ENCODE measurements at places on chromosomes 4 and X.

DNA sequence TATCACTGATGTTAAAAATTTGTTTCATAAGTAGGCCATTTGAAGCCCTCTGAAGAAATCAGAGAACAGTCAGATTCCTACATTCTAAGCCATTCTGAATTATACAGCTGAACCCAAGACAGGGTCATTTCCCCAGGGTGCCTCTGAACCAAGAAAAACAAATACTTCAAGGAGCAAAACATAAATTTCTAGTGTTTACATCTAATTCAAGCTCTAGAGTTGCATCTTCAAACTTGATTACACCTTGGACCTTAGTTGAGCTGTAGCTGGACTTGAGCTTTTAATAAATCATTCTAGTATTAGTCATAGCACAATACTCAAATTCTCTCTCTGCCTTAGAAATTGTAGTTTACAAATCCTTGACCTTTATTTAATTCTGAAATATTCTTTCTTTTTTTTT is 87.6 kb upstream of the IL15 start:
- DNase-seq, result no peak

DNA sequence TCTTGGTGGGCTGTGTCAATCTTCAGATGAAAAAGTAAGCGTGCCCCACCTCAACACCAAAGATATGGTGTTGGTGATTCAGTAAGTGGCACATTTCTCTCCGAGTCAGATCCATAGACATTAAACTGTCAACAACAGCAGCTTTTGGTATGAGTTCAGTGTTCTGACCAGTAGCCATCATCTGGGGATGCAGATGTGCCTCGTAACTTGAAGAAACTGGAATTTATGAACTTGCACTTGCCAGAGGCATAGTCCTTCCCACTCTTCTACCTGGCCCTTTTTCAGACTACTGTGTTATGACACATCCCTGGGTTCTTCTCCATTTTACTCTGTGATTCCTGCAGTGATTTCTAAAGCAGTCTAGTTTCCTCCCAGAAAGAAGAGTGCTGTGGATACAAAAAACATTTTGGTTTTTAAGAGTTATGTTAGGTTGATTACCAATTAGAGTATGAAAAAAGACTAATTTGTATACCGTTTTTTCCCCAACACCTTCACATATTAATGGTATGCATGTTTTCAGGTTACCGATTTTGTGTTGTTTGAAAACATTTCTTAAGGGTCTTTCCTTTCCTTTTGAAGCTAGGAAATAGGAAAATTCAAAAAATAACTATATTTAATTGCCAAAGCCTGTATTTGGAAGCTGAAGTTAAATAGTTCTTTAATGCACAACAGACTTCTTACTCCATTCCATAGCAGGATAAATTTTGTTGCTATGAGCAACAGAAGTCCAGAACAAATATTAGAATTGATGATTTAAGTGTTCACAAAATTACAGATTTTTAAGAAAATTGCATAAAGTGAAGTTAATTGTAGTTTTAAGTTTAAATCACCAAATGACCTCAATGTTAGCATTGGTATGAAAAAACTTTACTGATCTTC is 39.3 kb downstream of the NUDT6 start:
- no peak for DNase-seq

DNA sequence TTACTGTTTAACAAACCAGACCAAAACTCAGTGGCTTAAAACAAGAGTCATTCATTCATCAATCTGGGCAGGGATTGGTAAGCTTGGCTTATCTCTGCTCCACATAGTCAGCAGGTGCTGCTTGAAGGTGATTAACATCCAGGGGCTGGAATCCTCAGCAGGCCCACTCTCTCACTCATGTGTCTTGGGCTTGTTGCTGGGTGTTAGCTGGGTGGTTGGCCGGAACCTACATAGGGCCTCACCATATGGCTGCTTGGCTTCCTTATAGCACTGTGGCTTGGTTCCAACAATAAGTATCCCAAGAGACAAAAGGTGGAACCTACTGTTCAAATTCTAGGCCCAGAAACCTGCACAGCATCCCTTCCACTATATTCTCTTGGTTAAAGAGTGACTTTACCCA is 125.0 kb downstream of the RASGEF1B start:
- DNase-seq, result no peak

DNA sequence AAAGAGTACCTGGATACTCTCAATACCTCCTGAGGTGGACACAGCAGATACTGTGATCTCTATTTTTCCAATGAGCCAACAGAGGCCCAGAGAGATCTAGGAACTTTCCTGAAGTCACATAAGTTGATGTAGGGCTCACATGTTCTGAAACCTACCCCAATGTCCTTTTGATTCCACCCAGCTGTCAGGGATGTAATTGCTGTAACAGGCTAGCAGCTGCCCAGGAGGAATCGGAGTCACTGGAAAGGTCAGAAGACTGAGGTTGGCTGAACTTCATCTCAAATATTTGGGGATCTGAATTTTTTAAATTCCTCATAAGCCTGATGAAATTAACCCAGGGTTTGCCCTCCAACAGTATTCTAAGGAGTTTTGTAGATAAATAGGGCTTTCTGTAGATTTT is 52.5 kb upstream of the PROM1 start:
- no peak for DNase-seq

DNA sequence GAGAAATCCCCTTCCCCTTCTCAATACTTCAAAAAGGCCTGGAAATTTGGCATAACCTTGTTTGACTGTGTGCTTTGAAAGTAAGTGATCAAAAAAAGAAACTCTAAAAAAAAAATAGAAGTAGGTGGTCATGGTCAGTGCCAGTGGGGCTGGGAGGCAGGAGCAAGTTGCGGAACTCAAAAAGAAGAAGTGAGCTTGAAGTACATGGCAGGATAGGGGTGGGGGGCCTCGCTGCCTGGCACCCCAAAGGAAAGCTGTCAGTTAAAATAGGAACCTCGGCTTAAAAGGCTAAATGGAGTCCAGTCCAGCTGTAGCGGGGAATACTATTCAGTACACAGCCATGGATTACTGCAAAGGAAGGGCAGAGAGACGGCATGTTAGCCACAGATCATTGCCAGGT is 12.2 kb upstream of the NKRF start:
- DNase-seq, result no peak

DNA sequence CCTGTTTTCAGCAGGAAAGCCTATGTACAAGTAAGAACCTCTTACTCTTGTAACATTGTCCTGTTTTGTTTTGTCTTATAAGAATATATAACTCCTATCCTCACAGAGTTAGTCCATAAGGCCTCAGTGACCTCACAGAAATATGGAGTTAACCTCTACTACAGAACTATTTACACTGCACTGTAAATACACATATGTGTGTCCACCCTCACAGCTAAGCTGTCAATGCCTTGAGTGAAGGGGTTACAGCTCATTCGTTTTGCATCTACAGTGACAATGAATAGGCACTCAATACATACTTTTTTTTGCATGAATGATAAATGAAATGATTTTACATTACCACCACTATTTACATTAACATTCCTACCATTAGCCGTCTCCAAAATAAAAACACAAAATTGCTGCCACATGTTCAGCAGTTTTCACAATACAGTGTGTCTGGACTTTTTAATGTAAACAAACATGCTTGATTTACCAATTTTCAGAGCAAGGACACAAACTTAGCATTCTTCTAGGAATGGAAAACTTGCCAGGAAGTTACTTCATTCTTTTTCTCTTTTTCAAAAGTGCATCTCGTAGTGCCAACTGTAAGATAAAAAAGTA is 9.5 kb upstream of the NAAA start:
- no peak for DNase-seq

GRCh38 chrX:65862638-65863037 is 177.2 kb downstream of the VSIG4 start:
- no peak for DNase-seq

GRCh38 chr4:26860157-26860921 is at the start of gene STIM2:
STIM2 (plus strand) TSS chr4:26860841.
- DNase-seq, result peak; percentile 88

- DNase-seq, result no peak
Observed at GRCh38 chr4:117984366-117984680, 50.0 kb upstream of the NDST3 start.

- peak; percentile 29 for DNase-seq
Observed at GRCh38 chr4:154928640-154929257, 147.7 kb downstream of the RBM46 start.

- DNase-seq, result no peak
Observed at GRCh38 chrX:103187953-103188475, 26.9 kb upstream of the BEX4 start.

GRCh38 chr4:132504438-132504837 is 644.7 kb upstream of the PCDH10 start:
- DNase-seq, result no peak

- no peak for DNase-seq
Observed at GRCh38 chr4:71304289-71304850, 34.5 kb upstream of the SLC4A4 start.

GRCh38 chr4:102527695-102528283 is 26.6 kb downstream of the NFKB1 start:
- no peak for DNase-seq

- no peak for DNase-seq
Observed at GRCh38 chr4:54368281-54369265, 139.5 kb downstream of the PDGFRA start.

- DNase-seq, result no peak
Observed at GRCh38 chrX:107716118-107716684, 59.4 kb downstream of the TSC22D3 start.

DNA sequence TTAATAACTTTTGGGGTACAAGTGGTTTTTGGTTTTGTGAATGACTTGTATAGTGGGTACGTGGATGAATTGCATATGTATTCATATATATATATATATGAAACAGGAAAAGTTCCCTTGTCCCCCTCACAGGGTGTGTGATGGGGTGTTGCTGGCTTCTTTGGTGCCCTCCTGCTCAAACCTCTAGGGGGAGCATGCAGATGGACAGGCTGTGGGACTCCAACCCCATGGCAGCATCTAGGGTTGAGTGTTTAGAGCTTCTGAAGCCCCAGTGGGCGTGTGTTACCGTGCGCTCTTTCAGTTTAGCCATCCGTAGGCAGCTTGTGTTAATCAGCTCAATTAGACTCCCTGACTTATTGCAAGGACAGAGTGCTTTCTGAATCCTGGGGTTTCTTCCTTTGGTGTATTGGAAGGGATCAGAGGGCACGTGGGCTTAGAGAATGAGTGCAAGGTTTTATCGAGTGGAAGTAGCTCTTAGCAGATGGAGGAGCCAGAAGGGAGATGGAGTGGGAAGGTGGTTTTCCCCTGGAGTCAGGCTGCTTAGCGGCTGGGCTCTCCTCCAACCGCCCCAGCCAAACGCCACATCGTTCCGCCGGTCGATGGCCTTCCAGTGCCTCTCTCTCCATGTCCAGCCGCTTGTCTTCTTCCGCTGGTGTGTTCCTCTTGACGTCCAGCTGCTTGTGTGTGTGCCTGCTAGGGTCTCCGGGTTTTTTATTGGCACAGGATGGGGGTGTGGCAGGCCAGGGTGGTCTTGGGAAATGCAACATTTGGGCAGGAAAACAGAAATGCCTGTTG is 674.4 kb upstream of the LCORL start:
- DNase-seq, result no peak

- no peak for DNase-seq
Observed at GRCh38 chr4:105458001-105458400, 15.9 kb downstream of the PPA2 start.

DNA sequence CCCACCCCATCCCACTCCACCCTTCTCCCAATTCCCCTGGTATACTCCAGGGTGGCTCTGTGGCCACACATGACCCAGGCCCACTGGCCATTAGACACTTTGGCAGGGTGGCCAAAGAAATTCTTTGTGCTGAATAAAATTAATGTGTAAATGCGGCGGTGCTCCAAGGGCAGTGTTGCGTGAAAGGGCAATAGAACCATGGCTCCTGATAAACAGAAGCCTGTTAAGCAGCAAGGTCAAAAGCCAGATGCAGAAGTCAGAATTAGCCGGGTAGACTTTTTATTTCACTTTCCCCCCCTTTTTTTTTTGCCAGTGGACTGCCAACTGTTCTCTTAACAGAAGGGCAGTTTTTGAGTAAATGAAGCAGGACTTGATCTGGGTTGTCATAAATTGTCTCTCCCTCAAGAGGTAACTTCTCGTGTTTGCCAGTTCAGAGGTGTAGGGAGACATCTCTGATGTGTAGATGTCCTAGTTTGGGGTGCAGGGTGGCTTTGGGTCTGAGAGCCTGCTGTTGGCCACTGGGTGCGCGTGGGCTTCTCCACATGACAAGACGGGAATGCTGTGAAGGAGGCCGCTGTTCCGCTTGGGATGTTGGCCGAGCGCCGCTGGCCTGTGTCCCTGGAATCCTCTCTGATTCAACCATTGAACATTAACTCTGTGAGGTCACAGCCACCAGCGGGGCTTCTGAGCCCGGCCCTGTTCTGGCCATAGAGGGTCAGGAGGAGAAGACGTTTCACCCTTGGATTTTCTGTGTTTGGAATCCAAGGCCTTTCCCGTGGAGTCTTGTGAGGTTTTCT is 139.5 kb downstream of the TBL1X start:
- DNase-seq, result no peak
